ENCODE measurements at places on chromosomes 2 and 18.

GRCh38 chr2:3563521-3563976, 5.4 kb upstream of the RNASEH1 start:
- DNase-seq: no peak

- DNase-seq: no peak
Observed at GRCh38 chr2:187093771-187094412, 244.9 kb upstream of the ZSWIM2 start.

DNA sequence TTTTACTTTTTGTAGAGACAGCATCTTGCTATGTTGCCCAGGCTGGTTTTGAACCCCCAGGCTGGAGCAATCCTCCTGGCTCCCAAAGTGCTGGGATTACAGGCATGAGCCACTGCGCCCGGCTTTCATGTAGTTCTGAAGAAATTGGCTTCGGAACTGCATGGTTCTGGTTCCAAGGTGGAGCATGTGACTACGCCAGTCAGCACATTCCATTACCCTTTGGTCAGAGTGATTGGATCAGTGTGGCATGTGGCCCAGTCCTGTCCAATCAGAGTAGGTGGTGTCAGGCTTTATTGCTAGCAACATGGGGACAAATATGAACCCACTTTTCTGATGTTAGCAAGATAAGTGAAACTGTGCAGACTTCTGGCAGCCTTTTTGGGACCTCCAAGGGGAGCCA, 16.3 kb upstream of the ATOH8 start:
- no peak for DNase-seq

- no peak for DNase-seq
Observed at GRCh38 chr18:43180814-43181213, 65.3 kb upstream of the RIT2 start.

GRCh38 chr2:153543635-153544071, 65.1 kb upstream of the RPRM start:
- DNase-seq: no peak

GRCh38 chr18:70288171-70288850, 534 bp upstream of the SOCS6 start:
- DNase-seq: peak; percentile 44

DNA sequence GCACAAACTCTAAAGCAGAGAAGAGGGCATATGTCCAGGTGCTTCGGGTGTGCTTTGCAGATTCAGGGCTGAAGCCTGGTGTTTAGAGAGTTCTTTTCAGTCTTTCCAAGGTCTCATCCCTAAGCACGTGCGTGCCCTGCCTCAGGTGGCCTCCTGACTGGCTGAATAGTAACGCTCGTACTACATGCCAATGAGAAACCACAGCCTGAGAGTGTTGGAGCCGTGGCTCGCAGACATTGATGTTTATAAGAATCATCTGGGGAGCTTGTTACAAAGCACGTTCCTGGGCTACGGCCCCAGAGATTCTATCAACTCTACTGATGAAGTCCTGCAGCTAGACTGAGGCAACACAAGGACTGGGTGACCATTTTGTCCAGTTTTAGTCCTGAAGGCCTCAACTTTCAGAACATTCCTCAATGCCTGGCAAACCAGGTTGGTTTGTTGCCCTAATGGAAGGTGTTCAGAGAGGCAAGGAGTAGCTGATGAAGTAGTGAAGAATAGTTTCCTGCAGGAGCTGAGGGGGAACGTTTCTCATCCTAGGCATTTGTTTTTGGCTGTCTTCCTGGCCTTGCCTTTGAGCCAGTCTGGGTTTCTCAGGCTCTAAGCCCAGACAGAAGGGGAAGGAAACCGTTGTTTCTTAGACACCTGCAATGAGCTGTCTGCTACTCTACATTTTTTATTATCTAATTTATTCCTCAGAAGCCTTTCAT, 31.5 kb upstream of the HAAO start:
- DNase-seq: no peak

- no peak for DNase-seq
Observed at GRCh38 chr18:63312019-63312409, 7.6 kb downstream of the BCL2 start.

DNA sequence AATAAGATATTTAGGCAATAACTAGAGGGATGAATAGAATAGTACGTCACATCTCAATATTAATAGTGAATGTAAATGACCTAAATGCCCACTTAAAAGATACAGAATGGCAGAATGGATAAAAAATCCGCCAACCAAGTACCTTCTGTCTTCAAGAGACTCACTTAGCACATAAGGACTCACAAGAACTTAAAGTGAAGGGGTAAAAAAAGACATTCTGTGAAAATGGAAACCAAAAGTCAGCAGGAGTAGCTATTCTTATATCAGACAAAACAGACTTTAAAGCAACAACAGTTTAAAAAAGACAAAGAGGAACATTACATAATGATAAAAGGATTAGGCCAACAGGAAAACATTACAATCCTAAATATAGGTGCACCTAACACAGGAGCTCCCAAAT, 56.7 kb upstream of the DSC1 start:
- DNase-seq: no peak

- no peak for DNase-seq
Observed at GRCh38 chr2:128501006-128501690, 182.5 kb upstream of the HS6ST1 start.

DNA sequence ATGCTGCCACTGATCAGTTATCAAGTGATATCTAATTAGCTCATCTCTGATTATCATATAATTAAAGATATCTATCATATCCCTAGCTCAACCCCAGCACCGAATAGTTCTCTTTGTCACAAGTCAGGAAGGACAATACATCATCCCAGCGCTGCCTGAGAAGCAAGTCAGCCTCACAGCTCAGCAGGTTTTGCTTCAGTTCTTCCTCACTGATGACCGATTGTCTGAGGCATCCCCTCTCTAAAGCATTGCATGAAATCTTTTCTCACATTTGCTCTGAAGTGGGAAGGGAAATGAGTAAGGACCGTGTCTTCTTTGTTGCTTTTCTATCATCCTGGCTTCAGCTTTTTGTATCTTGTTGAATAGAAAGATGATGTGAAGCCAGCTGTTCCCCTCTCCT, 247.9 kb downstream of the CMPK2 start:
- no peak for DNase-seq

- DNase-seq: no peak
Observed at GRCh38 chr2:60353863-60354262, 199.6 kb downstream of the BCL11A start.

GRCh38 chr2:43221124-43221762, 5.2 kb downstream of the ZFP36L2 start:
- DNase-seq: peak; percentile 61

GRCh38 chr2:62423883-62424458, 82.0 kb downstream of the TMEM17 start:
- DNase-seq: no peak

- no peak for DNase-seq
Observed at GRCh38 chr2:3420769-3421397, 41.4 kb downstream of the TRAPPC12 start.

DNA sequence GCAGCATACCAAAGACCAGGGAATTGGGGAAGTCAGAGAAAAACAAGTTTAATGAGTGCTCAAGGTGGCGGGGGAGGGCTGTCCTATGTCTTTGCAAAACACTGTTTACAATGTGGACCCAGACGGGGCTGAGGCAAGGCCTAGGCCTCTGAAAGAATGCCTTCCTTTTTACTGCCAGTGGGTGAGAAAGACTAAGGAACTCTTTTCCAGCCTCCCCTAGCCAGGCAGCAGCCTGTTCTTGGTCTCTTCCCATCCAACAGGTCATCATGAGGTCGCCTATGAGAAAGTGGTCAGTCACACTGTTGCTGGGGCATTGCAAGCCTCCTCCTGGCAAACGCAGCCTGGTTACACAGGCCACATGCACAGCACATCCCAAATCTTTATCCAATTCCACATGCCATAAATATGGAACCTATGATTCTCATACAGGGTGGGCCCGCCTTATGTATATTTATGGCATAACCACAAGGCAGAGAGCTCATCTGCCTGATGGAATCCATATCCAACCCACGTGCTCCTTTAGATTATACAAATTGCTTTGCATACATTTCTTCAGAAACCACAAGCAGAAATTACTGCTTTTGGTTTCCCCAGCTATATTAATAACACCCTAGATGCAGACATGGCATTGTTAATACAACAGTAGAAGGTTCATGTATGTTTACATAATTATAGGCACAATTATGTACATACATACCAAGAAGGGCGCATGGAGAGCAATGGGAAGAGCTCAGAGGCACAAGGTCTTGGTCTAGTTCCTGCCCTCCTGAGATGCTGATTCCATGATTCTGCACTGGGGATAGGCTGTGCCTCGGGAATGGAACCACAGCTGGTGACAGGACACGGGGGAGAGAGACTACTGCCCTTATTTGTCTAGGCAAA, 48.6 kb downstream of the NRP2 start:
- no peak for DNase-seq

DNA sequence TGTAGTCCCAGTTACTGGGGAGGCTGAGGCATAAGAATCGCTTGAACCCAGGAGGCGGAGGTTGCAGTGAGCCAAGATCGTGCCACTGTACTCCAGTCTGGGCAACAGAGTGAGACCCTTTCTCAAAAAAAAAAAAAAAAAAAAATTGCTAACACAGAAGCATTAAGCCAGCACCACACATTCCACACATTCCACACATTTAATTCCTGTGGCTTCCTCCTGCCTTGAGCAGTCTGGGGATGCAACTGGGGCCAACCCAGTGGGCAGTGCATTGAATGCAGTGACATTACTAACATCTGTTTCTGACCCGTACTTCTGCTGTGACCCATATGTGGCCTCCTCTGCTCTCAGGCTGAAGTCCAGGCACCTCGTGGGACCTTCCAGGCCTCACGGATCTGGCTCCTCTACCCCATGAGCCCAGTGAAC, 107.0 kb downstream of the BCL2L11 start:
- no peak for DNase-seq

DNA sequence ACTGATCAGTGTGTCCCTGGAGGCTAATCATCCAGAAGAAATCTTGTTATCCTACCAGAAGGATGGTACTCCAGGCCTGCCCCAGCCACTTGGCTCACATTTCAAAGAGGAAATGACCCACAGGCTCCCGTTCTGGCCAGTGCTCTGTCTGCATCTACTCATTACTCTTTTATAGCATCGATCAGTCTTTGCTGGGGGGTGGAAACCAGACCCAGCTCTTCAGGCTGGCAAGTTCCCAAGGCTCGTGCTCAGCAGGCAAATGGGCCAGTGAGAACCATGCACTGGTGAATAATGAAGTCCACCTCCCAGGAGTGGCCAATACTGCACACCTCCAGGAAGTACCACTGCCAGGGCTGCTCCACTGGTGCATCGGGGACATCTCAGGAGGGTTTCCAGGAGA, 38.8 kb downstream of the DNER start:
- no peak for DNase-seq

DNA sequence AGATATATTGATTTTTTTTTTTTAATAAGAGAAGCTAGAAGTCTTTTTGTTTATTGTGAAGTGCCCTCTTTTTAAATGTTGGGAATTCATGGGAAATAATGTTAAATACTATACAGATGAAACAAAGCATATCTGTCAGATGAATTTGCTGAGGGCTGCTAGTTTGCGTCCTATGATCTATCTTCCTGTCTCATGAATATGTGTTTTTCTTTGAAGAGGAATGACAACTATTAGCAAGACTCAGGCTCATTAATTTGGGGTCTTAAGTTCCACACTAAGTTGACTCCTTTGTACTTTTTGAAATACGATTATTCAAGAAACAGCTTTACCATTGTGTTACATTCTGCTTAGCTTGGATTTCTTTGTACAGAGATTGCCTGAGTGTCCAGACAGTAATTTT, 57.9 kb downstream of the AGFG1 start:
- DNase-seq: no peak

GRCh38 chr18:7157760-7158159, 40.2 kb upstream of the LAMA1 start:
- no peak for DNase-seq

DNA sequence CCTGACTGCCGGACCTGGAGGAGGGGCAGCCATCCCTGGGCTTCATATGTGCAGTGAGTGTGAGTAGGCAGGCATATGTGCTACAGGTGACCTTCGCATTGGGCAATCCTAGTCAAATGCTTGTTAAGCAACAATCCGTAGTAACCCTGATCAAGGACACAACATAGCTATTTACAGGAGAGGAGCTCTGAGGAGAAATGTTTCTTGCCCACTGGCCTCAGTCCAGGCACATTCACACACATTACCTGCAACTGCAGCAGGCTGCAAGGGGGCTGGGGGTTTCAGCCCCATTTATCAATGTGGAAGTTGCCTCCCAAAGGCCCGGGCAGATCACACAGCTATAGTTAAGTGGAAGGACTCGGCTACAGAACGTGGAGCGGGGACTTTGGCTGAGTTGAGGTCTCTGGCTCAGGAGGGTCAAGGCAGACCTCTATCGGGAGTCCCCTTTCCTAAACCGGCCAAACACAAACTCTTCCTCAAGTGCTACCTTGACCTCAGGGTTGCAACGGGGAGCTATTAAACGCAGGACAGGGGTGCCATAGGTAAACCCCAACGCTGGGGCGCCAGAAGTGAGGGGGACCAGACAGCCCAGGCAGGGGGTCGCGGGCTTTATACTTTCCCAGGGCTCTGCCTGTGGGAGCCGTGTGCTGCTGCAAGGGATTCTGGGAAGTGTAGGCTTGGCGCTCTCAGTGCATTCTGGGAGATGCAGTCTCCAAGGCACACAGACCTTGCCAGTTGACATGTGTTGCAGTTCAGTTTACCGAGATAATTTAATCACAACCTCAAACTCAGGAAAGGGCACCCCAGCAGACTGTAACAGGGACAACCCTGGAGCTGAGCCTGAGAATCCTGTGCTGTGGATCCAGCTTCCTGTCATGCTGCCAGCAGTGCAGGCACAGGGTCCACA, 9.4 kb downstream of the KHK start:
- peak; percentile 45 for DNase-seq

DNA sequence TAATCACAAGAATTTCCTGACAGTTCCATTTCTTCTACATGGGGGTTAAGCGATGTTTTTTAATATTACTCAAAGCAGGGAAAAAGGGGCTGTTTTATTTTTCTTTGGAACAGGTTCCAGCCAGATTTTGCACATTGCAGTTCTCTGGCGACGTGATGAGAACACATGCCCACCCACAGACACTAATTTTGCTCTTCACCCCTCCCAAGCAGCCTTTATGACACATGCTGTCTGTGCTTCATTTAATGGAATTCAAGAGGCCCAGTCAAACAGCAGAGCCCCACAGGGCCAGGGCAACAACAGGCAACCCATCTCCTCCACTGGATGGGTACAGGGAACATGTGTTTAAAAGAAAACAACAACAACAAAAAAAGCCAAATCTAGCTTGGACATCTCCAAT, 70.8 kb downstream of the SPRED2 start:
- DNase-seq: no peak

GRCh38 chr2:216283038-216283900, 89.0 kb downstream of the MARCHF4 start:
- DNase-seq: peak; percentile 8

- no peak for DNase-seq
Observed at GRCh38 chr2:223635080-223635479, 32.9 kb upstream of the SCG2 start.
